Central memory CD8-positive, alpha-beta T cell (primary cell): ENCODE measurements at places on chromosomes 3 and 15.

DNA sequence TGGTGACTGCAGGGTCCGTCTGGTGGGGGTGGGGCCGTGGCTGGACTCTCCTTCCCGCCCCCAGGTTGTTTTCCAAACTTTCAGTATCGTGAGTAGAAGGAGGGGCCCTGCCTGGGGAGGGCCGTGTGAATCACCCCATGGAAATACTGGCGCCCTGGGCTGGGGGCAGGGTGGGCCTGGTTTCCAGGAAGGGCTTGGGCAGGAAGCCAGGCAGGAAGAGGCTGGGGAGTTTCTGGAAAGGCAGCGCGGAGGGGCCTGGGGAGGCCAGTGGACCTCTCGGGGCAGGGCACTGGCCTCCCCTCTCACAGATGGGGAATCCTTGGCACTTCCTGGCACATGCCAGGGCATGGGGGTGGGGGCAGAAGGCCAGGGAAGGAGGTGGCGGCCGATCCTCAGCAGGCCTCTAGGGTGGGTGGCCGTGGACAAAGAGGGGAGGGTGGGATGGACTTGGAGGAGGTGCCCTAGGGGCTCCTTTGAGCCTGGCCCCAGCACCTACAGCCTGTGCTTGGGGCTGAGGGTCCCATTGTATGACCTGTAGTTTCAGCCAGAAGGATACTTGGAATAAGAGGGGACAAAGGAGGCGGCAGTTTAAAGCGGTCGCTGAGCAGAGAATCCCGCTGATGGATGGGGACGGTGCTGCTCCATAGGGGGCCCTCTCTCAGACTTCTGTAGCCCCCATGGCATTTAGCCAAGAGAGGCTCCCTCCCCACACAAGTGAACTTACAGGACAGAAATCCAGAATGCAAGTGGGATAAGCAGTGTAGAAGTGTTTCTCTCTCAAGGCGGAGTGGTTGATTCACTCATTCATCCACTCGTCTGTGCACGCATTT lies 56.5 kb upstream of the GATA2 start:
- H3K4me3 ChIP-seq = no peak overlapping the region
- H3K36me3 ChIP-seq = no peaks in the 10 kb centered on the region
- no peak overlapping the region for H3K27ac ChIP-seq
- no peak for DNase-seq

GRCh38 chr15:97992823-97993222 lies 32.3 kb downstream of the ARRDC4 start:
- no peak for DNase-seq
- no peak overlapping the region for H3K4me3 ChIP-seq
- H3K4me1 ChIP-seq = peaks cover 7% of the 10 kb centered on the region
- no peaks in the 10 kb centered on the region for H3K36me3 ChIP-seq
- H3K27me3 ChIP-seq = no peaks in the 10 kb centered on the region

DNA sequence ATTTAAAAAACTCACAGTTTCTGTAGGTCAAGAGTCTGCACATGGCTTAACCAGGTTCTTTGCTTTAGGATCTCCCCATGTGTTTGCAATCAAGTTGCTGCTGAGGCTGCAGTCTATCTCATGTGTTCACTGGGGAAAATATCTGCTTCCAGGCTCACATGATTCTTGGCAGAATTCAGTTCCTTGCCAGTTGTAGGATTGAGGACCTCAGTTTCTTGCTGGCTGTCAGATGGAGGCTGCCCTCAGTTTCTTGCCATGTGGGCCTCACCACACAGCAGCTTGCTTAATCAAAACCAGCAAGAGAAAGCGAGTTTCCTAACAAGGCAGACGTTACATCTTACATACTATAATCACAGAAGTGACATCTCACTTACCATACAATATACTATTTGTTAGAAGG lies 10.0 kb upstream of the TBC1D5 start:
- H3K4me3 ChIP-seq = no peak overlapping the region
- H3K36me3 ChIP-seq = no peaks in the 10 kb centered on the region
- H3K4me1 ChIP-seq = peaks cover 20% of the 10 kb centered on the region
- H3K27ac ChIP-seq = no peak overlapping the region
- no peaks in the 10 kb centered on the region for H3K27me3 ChIP-seq

- no peak overlapping the region for H3K4me3 ChIP-seq
- H3K4me1 ChIP-seq = no peaks in the 10 kb centered on the region
- no peaks in the 10 kb centered on the region for H3K36me3 ChIP-seq
- no peak for DNase-seq
- H3K27ac ChIP-seq = no peak overlapping the region
These were observed 13.3 kb upstream of the MINAR1 start for GRCh38 chr15:79418693-79419279.

- peaks cover 7% of the 10 kb centered on the region for H3K4me1 ChIP-seq
- H3K27ac ChIP-seq = no peak overlapping the region
- DNase-seq = no peak
These were observed 2.2 kb upstream of the MB21D2 start for GRCh38 chr3:192919901-192920300.

GRCh38 chr3:61964566-61964965 lies 403.2 kb downstream of the PTPRG start:
- DNase-seq = no peak
- H3K27ac ChIP-seq = no peak overlapping the region
- no peaks in the 10 kb centered on the region for H3K4me1 ChIP-seq
- no peaks in the 10 kb centered on the region for H3K27me3 ChIP-seq

DNA sequence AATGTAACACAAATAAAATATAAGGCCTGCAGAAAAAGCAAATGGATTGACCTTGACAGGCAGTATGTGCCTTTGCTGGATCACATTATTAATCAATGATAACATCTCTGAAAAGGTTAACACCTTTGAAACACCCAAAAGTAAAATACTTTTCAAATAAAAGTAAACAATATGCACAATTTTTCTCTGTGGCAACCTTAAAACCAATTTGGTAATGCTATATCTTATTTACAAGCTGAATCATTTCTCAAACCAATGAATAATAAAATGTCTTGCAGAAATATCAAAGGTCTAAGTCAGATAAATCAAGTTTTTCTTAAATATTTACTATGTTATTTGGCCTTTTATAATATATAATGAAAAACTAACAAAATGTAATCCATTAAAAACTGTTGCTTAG lies 1018.7 kb downstream of the ROBO1 start:
- H3K4me1 ChIP-seq = no peaks in the 10 kb centered on the region
- H3K4me3 ChIP-seq = no peak overlapping the region
- peaks cover 1% of the 10 kb centered on the region for H3K36me3 ChIP-seq
- H3K27me3 ChIP-seq = no peaks in the 10 kb centered on the region

- H3K27ac ChIP-seq = no peak overlapping the region
- peaks cover 9% of the 10 kb centered on the region for H3K36me3 ChIP-seq
- H3K4me1 ChIP-seq = peaks cover 72% of the 10 kb centered on the region
- H3K27me3 ChIP-seq = no peaks in the 10 kb centered on the region
These were observed 157.3 kb upstream of the LPP start for GRCh38 chr3:187996609-187997008.

GRCh38 chr15:58026051-58026450 lies 39.5 kb downstream of the ALDH1A2 start:
- no peak for DNase-seq
- no peaks in the 10 kb centered on the region for H3K36me3 ChIP-seq
- no peaks in the 10 kb centered on the region for H3K4me1 ChIP-seq
- no peak overlapping the region for H3K27ac ChIP-seq
- H3K4me3 ChIP-seq = no peak overlapping the region
- H3K27me3 ChIP-seq = peaks cover 71% of the 10 kb centered on the region

DNA sequence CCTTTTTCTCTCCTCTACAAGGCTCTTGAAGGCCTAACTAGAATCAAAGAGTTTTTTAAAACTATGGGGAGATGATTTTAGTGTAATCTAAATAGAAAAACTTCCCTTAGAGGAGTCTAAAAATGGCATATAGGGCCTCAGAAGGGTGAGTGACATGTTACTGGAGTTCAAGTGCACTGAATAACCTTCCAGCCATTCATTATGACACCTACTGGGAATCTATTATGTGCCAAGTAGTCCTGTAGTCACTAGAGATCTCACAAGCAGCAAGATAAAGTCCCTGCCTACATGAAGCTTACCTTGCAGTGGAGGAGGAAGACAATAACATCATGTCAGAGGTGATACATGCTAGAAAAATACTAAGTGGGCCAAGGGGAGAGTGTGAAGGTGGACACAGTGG lies 96.1 kb downstream of the OXNAD1 start:
- H3K27me3 ChIP-seq = no peaks in the 10 kb centered on the region
- peaks cover 49% of the 10 kb centered on the region for H3K4me1 ChIP-seq
- no peak for DNase-seq
- H3K36me3 ChIP-seq = peaks cover 19% of the 10 kb centered on the region

- H3K4me3 ChIP-seq = no peak overlapping the region
- H3K27ac ChIP-seq = no peak overlapping the region
- H3K36me3 ChIP-seq = peaks cover 38% of the 10 kb centered on the region
- H3K27me3 ChIP-seq = no peaks in the 10 kb centered on the region
- no peak for DNase-seq
These were observed 51.2 kb downstream of the CHAC1 start for GRCh38 chr15:41004490-41004889.

- no peak overlapping the region for H3K27ac ChIP-seq
- peaks cover 33% of the 10 kb centered on the region for H3K27me3 ChIP-seq
- H3K36me3 ChIP-seq = no peaks in the 10 kb centered on the region
- no peaks in the 10 kb centered on the region for H3K4me1 ChIP-seq
- DNase-seq = no peak
- no peak overlapping the region for H3K4me3 ChIP-seq
These were observed 201.7 kb upstream of the LINGO1 start for GRCh38 chr15:77834276-77834990.

DNA sequence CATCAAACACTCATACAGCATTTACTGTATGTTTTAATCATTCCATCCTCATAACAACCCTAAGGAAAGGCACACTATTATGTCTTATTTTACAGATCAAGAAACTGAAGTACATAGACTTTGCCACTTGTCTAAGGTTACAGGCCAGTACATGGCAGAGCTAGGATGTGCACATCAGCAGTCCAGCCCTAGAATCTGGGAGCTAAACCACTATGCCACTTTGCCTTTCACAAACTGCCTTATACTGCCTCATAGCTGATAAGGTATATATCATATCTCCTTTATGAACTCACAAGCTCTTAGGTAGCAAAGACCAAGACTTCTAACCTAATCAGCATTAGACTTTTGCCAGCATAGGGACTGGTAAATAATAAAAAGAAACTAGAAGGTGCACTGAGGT lies 49.1 kb downstream of the MYO9A start:
- no peak overlapping the region for H3K4me3 ChIP-seq
- H3K27ac ChIP-seq = no peak overlapping the region
- H3K36me3 ChIP-seq = no peaks in the 10 kb centered on the region
- H3K4me1 ChIP-seq = peaks cover 14% of the 10 kb centered on the region

DNA sequence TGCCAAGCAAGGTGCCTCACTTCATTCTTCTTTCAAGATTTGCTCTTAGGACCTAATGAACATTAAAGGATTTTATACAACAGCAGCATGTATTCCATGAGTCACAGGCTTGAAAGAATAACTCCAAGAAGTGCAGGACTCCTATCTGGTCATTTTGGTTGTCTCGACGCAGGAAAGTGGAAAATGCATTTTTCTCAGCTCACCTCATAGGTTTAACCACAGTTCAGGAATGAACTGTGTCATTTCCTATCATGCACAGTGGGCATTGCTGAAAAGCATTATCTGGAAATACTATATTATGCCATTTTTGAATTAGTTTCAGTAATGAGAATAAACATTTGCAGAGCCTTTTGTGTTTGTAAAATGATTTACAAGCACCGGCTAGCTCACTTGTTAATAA lies 98.7 kb upstream of the BFSP2 start:
- H3K36me3 ChIP-seq = no peaks in the 10 kb centered on the region
- no peak overlapping the region for H3K4me3 ChIP-seq
- peaks cover 23% of the 10 kb centered on the region for H3K27me3 ChIP-seq

GRCh38 chr3:117927825-117928224 lies 1106.8 kb downstream of the IGSF11 start:
- no peak for DNase-seq
- no peaks in the 10 kb centered on the region for H3K27me3 ChIP-seq
- no peak overlapping the region for H3K27ac ChIP-seq
- no peaks in the 10 kb centered on the region for H3K36me3 ChIP-seq
- no peak overlapping the region for H3K4me3 ChIP-seq

GRCh38 chr15:92571824-92572223 lies 83.8 kb downstream of the FAM174B start:
- no peak overlapping the region for H3K27ac ChIP-seq
- DNase-seq = no peak
- H3K27me3 ChIP-seq = peaks cover 76% of the 10 kb centered on the region

- H3K4me1 ChIP-seq = peaks cover 7% of the 10 kb centered on the region
- H3K27ac ChIP-seq = no peak overlapping the region
- DNase-seq = no peak
These were observed 45.8 kb downstream of the MYO1E start for GRCh38 chr15:59326856-59327255.

DNA sequence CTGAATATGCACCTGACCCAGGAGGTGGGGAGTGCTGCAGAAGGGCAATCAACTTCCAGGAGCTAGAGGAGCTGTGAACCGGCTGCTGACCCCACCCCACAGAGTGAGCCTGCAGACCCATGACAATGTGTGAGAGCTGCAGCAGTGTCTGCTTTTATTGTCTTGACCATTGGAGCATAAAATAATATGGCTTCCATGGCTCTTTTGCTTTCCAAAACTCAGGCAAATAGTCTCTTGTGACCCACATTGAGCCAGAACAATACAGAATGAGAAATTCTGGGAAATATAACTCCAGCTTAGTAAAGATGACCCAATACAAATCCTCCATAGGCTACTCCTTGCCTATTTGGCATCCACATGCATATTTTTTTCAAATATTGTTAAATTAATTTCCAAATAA lies 309.6 kb downstream of the PYDC2 start:
- no peak overlapping the region for H3K4me3 ChIP-seq
- H3K36me3 ChIP-seq = no peaks in the 10 kb centered on the region

DNA sequence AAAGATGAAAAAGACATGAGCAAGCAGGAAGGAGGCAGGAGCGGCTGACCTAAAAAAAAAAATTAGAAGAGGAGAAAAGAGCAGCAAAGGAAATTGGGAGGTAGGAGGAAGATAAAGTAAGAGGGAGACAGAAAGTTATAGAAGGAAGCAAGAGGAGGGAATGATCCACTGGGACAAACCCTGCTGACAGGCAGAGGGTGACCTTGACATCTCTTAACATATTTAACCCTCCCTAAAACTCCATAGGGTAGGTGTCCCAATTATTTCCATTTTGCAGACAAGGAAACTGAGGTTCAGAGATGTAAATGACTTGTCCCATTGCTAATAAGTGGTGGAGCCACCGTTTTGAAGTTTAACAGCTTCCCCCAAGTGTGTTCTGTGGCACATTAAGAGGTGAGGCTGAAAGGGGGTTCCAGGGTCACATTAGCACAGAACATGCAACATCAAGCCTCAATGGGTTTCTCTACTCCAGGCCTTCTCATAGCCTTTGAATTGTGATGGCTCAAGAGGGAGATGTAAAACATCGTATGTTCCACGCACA lies 37.4 kb upstream of the PRICKLE2 start:
- H3K27ac ChIP-seq = no peak overlapping the region
- DNase-seq = no peak
- H3K27me3 ChIP-seq = peaks cover 40% of the 10 kb centered on the region
- no peaks in the 10 kb centered on the region for H3K36me3 ChIP-seq
- no peaks in the 10 kb centered on the region for H3K4me1 ChIP-seq

DNA sequence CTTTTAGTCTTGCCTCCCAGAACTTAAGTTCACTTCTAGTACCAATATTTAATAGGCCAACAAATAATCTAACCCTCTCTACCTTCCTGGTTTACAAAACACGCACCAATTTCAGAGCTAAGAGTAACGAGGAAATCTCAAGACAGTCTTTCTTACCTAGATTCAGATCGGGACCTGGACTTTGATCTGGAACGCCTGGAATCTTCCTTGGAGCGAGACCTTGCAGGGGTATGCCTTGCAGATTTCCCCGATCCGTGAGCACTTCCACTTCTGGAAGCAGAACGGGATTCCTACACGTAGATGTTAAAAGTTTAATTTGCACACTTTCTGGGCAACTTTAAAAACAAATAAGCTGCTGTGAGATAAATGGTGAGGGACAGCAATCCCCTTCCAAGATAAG lies 11.4 kb downstream of the TRA2B start:
- peaks cover 89% of the 10 kb centered on the region for H3K36me3 ChIP-seq
- DNase-seq = no peak
- no peaks in the 10 kb centered on the region for H3K27me3 ChIP-seq
- H3K4me1 ChIP-seq = peaks cover 72% of the 10 kb centered on the region
- peak overlapping the region; percentile 71 for H3K4me3 ChIP-seq
